Activated CD4-positive, alpha-beta T cell treated with anti-CD3 and anti-CD28 coated beads, Interleukin-2, Interleukin-4, amounts not matched to agents 100 ng/mL and 50 ng/mL, durations not matched to agents 16 hours and 8 hours (primary cell): ENCODE measurements at places on chromosomes 3 and 15.

DNA sequence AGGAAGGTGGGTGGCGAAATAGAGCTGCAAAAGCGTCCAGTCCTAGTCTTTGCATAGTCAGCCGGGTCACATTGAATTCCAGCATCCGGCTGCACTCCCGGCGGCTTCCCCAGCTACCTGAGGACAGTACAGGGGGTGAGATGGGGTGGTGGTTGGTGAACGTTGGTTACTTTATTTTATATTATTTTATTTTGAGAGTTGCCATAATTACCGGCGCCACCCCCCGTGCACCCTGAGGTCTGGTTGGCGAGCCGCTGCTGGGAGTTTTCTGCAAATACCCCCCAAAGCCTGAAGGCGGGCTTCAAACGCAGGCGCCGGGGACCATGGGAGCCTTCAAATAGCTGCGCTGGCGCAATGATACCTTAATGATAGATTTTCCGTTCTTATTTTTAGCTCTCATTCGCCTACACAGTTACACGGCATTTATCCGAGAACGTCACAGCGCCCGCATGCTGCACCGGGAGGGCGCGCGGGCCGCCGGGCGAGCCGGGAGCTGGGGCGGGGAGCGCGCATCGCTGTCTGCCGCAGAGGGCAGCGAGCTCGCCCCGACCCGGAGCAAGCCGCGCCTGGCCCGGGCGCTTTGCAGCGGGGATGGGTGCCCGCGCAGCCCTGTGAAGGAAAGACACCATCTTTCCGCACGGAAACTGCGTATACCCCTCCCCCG is 756 bp upstream of the RASGRF1 start:
- no peak for DNase-seq

DNA sequence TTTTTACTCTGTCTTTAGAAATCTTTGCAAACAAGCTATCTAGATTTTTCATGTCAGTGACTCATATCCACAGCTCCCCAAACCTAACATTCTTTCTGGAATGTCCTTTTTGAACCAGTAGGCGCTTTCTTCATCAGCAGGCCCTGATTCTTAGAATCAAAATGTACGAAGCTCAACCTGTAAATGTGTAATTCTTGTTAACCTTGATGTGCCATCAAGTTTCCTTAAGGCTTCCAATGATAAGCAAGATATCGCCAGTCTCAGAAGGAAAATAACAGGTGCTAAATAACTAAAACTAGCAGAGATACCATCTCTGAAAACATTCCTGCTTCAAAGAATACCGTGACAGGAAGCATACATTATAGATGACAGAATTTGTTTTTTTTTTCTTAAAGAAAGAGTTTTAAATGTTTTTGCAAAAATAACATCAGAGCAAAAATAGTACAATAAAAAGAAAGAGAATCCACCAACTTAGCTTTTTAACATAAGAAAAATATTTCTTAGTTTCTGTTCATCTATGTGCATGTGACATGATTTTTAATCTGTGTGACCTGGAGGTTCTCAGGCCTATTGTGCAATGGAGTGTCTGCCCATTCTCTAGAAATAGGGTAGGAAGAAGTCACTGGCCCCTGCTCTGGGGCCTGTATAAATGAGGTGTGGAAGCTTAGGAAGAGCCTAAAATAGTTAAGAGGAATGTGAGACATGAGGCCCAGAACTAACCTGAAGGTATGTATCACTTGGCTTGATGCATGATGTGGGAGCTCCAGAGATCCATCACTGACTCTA is 14.7 kb upstream of the SECISBP2L start:
- no peak for DNase-seq

GRCh38 chr3:36989005-36989404 is 3.9 kb downstream of the EPM2AIP1 start:
- DNase-seq = no peak

GRCh38 chr15:72964135-72964534 is 88.1 kb upstream of the NEO1 start:
- DNase-seq = no peak

GRCh38 chr3:195704433-195704999 is 16.3 kb upstream of the MUC20 start:
- DNase-seq = no peak

DNA sequence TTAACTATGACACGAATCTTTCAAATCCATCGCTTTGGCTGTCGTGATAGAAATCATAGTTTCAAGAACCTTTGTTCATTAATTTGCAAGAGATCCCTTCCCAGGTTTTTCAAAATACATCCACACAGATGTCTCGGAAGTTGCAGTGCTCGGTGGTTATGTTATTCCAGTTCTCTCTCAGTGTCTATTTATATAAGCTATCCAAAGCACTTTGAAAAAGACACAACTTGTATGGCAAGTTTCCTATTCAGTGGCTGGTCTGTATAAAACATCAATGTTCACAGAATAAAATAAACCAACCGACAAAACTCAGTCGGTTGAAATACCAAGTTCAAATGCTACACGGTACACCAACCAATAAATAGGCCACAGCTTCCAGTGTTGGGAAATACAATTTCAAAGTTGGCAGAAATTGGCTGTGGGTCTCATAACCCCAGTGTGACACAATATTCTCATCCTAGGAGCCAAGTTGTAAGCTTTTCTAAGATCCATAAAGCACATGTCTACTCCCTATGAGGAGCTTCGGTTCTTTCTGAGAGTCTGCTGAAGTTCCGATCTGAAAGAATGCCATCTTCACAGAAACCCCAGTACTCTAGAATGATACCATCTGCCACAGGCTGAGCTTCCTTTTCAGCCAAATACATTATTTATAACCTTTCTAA is 23.7 kb downstream of the SATB1 start:
- no peak for DNase-seq

- DNase-seq = no peak
These were observed 31.0 kb upstream of the PDE8A start for GRCh38 chr15:84950570-84951111.

DNA sequence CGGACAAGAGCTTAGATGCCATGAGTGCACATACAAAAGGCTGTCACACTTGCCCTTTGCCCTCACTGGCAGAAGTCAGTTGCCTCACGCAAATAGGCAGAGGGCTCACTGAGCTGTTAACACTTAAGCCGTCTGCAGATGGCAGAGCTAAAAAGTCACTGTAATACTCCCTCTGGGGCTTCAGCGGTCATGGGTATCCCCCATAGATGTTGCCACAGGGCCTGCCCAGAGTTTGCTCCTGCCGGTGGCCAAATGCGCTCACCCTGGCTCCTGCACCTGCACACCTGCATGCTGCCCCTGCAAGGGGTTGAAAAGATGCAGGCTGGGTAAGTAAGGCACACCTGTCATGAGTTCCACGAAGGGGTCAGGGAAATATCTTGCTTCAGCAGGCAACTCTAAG is 741.5 kb downstream of the EDEM1 start:
- no peak for DNase-seq

DNA sequence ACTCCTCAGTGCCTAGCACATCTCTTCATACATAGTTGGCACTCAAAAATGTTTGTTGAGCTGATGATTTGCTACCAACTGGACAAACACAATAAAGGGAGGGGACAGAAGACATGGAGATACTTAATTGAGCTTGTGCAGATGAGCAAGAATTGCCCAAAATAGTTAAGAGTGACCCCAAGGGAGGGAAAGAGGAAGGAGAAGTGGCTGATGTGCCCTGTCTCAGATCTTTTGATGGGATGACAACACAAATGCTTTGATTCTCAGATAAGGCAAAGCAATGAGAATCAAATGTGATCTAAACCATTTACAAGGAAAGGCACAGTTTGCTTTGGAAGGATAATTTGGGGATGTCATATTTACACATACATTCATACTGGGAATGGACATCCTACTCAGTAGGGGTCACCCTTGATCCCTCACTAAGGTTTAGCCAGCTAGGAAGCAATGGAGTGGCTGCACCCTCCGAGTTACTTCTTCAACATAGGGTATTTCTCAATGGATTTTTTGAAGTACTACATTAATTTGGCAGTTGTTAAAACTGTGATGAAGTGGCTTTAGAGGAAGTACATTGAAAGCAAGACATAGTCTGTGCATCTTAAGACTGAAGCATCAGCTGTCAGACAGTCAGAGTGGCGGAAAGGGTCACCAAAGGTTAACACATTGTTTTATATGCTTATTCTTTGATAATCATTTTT is 21.9 kb upstream of the SSR3 start:
- no peak for DNase-seq

DNA sequence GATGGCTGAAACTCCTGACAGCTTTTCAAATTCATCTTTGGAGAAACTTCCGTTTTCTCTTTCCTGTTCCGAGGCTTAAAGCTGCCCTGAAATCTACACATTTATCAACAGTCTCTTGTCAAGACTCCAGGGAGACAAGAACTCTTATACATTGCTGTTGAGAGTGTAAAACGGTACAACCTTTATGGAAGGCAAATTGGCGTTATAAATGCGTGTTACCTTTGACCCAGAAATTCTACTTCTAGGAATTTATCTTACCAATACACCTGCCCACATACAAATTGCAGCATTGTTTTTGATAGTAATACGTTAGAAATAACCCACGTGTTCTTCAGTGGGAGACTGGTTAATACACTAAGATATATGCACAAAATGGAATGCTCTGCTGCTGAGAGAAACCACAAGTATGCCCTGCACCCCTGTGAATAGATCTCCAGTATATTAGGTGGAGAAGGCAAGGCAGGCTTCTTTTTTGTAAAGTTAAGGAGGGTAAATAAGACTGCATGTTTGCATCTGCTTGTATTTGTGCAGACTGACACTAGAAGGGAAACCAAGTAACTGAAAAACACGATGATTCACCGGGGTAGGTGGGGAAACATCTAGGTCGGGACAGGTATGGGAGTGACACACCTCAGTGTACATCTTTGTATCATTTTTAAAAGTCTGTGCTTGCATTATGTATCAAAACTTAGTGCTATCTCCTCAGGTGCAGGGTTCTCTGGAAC is 97.5 kb downstream of the IGF1R start:
- DNase-seq = no peak

DNA sequence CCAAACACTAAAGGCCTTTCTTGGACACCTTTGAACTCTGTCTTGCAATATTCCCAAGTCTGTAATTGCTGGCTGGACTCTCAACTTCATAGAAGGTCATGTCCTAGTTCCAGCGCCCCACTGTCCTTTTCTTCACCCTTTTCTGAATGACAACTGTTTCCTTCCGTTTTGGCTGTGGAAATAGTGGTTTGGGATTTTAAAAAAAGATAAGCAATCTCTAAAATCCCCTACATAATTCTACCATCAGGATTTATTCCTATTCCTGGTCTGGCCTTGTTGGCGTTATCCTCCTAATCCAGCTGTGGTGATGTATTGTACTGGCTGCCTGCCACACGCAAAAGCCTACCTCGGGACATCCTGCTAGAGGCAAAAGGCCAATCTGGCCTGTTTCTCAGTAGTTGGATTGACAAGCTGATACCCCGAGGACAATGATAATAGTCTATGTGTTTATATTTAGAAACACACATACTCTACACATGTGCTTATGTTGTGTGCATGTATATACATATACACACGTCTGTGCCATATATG is 440.3 kb upstream of the DPH6 start:
- no peak for DNase-seq

- no peak for DNase-seq
These were observed 36.1 kb downstream of the PBRM1 start for GRCh38 chr3:52649461-52650210.

DNA sequence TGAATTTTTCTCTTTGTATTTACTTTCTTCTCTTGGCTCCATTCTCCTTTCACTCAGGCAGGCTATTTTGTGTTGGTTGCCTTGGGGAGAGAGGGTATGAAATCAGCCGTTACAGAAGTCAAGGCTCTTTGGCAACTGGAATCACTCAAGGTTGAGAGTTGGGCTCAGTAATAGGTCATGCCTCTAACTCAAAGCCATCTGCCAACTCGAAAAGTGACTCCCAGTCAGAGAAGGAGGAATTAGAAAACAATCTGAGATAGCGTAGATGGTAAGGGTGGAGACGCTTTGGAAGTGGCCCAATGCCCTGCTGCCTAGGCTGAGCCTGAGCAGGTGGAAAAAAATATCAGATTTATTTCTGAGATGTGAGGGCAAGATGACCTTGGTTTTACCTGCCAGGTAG is 205.7 kb upstream of the ST8SIA2 start:
- DNase-seq = no peak

DNA sequence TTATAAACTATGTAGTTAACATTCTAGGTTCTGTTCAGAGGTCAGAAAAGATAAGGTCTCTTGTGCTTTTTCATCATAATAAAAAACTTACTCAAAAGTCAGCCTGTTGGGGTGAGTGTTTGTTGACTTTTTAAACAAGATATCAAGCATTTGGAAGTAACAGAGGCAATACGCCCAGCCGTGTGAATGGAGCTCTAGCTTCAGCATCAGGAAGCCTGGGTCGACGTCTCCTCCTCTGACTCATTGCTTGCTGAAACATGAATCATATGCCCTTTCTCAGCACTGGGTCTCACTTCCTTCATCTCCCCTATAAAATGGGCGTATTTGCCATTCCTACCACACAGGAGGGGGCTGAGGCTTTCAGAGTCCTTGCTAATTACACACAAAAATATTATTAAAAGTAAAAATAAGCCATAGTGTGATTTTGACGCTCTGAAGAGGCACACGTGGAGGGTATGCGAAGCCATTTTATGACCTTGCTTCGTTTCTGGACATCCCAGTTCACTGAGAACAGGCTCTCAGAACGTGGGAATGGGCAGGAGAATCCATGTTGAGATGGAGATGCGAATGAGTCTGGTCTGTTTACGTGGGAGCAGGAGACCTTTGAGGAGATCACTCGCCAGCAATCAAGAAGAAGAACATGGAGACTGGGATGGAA is 220.8 kb upstream of the TPRG1 start:
- peak; percentile 69 for DNase-seq

DNA sequence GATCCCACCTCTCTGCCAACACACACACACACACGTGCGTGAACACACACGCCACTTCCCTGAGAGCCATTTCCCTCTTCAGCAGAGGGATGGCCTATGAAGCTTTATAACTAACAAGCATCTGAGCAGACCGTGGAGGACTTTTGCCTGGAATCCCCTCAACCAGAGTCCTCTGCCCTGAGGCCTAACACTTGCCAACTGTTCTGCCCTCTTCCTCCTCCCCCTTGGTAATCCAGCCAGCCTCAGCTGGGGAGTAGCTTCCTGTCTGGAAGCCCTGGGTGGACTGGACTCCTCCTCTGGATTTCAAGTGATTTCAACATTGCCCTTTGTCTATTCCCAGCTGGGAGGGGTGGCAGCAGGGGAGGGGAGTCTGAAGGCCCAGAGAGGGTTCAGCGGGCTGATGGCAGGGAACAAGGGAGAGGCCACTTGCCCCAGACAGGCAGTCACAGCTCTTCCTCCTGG is 68.4 kb upstream of the HACD2 start:
- no peak for DNase-seq

DNA sequence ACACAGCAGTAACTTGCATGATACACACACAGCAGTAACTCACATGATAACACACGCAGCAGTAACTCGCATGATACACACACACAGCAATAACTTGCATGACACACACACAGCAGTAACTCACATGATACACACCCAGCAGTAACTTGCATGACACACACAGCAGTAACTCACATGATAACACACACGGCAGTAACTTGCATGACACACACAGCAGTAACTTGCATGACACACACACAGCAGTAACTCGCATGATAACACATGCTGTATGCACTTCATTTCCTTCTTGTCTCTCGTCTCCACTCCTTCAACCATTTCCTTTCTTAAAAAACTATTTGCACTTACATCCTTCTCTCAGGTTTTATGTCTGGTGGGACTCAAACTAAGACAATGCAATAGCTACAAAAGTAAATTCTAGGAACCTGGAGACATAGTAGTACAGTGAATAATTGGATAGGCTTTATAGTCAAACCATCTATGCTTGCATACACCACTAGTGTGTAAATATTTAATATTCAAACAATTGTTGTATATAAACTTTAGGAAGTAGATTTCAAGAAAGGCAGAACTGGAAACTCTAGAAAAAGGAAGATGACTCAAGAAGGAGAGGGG is 130.8 kb downstream of the UACA start:
- no peak for DNase-seq
